Mesenteric fat pad (tissue), 1 donor: ENCODE measurements at places on chromosomes 12 and 14. TPM values are rescaled to one million over a fixed set of nuclear protein-coding genes. Genes with fewer than 3 reads are reported as not detected.

Gene GNB3
- 1.2 TPM for total RNA-seq

DNA sequence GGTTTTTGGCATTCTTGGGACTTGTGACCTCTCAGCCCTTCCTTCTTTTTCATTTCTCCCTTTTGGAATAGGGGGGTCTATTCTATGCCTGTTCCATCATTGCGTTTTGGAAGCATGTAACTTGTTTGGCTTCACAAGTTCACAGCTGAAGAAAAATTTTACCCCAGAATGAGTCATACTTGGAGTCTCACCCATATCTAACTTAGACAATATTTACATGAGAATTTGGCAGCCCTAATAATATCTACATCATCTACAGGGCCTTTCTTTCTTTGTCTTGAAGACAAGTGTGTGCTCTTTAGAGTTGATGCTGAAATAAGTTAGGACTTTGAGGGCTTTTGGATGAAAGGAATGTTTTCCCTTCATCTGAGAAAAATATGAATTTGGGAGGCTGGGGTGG is 1312.9 kb upstream of the FLRT2 start:
- DNase-seq = no peak

- no peak for DNase-seq
Observed at GRCh38 chr14:105213361-105213760, 32.2 kb upstream of the NUDT14 start.

DNA sequence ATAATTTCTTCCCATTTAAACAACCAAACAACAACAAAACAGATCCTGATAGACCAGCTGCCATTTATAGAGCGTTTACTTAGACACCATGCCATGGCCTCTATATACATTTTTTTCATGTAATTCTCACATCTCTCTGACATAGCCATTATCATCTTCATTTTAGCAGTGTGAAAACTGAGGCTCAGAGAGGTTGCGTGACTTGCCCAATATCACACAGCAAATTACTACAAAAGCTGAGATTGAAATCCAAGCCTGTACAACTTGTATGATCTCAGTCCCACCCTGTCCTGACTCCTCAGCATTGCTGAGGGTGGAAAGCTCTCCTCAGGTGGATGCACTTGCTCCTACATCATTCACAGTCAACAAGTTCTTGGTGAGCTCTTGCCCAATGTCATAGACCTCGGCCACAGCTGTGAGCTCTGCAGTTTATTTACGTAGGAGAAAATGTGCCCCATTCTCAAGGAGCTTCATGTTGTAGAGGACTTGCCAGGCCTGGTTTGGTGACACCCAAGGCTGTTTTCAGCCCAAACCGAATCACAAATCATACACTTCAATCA is 55.5 kb downstream of the CRACR2A start:
- no peak for DNase-seq
